ENCODE measurements at places on chromosomes 2 and 18. TPM values are rescaled to one million over a fixed set of nuclear protein-coding genes. Genes with fewer than 3 reads are reported as not detected.

- no peak for DNase-seq
These were observed 185.7 kb downstream of the MTCL1 start for GRCh38 chr18:8890957-8891464.

GRCh38 chr2:231533777-231534125 is 3.5 kb upstream of the NMUR1 start:
- DNase-seq, result no peak

GRCh38 chr2:220241423-220241822 is 614.0 kb downstream of the SLC4A3 start:
- DNase-seq, result no peak

DNA sequence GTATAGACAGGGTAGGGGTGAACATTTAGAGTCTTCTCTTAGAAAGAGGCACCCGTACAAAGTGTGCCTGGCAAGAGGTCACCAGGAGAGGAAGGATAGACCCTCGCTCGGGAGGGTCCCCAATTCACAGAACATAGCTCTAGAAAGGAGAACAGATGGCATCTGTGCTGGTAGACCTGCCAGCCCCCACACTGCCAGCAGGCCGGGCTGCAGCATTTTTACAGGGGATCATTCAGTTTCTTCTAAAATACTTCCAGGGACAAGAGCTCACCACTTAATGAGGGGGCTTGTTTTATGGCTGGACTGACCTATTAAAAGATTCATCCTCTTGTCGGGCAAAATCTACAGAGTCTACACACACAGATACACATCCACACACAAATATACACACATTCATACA is 149.9 kb downstream of the SEPTIN10 start:
- no peak for DNase-seq

The PLGLB2 gene
- 1.5 TPM for total RNA-seq

The POTEJ gene
- total RNA-seq, result 0.09 TPM
